ENCODE measurements at places on chromosomes 2 and 18. TPM values are rescaled to one million over a fixed set of nuclear protein-coding genes. Genes with fewer than 3 reads are reported as not detected.

Gene FTCDNL1
- total RNA-seq, result 3.4 TPM

- no peak for DNase-seq
Measured at GRCh38 chr2:233492078-233492477, 74.5 kb downstream of the USP40 start.

Gene UGT1A4
- not detected for total RNA-seq

DNA sequence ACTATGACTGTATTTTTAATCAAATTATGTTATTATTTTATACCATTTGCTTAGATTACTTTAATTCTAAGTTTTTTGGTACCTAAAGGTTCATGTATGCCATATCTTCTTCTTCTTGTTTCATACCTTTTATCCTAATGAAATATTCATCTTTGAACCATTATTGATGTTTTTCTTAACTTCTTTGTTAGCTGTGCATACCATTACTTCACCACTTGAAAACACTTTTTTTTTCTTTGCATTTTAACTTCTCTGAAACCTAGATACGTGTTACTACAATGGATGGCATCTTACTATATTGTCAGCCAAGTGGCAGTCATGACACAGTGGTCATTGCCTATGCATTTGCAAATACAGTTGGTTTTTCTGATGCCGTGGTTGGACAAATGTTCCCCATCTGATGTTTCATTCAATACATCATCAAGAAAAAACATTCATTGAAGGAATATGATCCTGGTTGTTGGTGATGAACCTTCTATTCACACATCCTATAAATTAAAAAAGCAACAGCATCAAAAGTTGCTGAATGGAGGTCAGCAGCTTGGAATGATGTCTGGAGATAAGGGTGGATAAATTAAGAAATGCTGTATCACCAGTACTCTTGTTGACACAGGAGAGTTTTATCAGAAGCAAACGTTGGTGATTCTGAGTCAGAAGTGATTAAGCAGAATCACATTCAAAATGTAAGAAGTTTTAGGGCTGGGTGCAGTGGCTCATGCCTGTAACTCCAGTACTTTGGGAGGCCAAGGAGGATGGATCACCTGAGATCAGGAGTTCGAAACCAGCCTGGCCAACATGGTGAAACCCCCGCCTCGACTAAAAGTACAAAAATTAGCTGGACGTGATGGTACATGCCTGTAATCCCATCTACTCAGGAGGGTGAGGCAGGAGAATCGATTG lies 7.4 kb downstream of the IL36A start:
- no peak for DNase-seq

DNA sequence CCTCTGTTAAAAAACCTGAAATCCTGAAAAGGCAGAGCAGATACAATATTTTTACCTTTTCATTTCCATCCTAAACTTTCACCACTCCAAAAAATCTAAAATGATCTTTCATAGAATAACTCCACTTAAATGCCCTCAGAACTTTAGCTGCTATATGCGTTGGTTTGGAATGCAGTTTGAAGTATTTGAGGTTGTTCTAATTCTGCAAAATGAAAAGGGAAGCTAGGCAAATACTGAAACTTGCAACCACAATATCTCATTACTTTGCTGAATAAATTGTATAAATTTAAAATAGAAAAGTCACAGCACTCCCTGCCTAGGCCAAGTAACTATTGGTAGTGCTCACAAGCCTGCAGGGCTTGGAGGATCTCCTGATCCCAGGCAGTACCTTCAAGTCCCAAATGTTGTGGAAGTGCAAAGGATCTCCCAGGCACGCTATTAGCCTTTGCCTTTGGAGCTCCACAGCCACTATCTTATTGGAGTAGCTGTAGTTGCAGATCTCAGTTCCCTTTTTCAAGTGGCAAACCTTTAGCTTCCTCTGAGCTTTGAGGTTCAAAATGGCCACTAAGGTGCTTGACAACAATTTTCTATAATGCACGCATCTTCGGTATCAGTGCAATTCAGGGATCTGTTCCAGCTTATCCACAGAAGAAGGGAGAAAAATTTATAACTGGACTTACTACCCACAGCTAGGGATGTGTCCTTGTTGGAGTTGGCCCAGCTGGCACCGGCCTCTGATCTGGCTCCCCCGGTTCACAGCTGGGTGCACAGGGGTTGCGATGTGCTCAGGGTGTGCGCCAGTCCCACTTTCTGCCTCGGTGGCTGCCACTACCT lies 43.4 kb upstream of the ANKRD62 start:
- DNase-seq, result no peak

GRCh38 chr2:239533569-239534316 lies 132.9 kb upstream of the HDAC4 start:
- DNase-seq, result no peak

Gene GLB1L
- 3.0 TPM for total RNA-seq

- DNase-seq, result no peak
Measured at GRCh38 chr2:240479111-240479501, 43.6 kb downstream of the GPC1 start.

Gene EGR4
- total RNA-seq, result 0.44 TPM

Gene FLACC1
- total RNA-seq, result 1.3 TPM

- DNase-seq, result no peak
Measured at GRCh38 chr2:7745369-7745768, 828.2 kb downstream of the RNF144A start.

- no peak for DNase-seq
Measured at GRCh38 chr18:51630706-51631105, 433.2 kb upstream of the MEX3C start.

GRCh38 chr2:40955635-40956034 lies 503.7 kb upstream of the SLC8A1 start:
- no peak for DNase-seq

Gene C2orf66
- not detected for total RNA-seq

DNA sequence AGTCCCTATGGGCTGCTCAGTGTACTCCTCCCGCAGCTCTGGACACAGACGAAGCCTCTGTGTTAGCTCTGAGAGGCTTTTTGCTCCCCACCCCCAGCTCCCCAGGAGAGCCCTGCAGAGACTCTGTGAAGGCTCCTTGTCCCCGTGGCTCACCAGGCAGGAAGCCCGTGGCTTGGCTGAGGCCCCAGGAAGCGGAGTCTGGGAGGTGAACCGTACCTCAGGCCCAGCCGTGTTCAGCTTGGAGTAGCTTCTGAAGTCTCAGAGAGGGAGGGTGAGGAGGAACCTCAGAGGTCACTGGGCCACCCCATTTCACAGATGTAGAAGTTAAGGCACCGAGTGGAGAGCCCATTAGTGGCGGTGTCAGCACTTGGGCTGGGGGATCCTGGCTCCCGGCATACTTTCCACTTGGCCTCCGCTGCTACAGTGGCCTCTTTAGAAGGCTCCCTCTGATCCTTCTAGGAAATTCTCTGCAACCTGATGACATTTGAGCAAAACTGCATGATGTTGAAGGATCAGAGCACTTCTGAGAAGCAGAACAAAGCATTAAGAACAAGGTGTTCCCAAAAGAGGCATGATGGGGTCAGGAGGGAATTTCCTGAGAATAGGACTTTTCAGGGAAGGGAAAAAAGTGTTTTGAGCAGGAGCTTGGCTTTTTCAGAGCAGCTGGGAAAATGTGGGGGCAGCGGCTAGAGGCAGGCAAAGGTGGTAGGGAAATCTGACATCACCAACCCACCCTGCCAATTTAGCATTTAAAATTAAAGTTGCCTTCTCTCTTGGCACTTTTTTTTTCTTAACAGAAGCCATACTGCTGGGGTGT lies 79.1 kb downstream of the MCFD2 start:
- DNase-seq, result no peak

Gene ACVR1C
- 0.99 TPM for total RNA-seq

Gene FAP
- total RNA-seq, result not detected

Gene DSEL
- total RNA-seq, result 0.30 TPM

Gene PARD3B
- total RNA-seq, result 1.1 TPM

Gene PARD6G
- 0.26 TPM for total RNA-seq

Gene IRS1
- 5.1 TPM for total RNA-seq

- DNase-seq, result no peak
Measured at GRCh38 chr2:17728210-17728609, 25.4 kb downstream of the SMC6 start.

Gene TMEM17
- 0.24 TPM for total RNA-seq

GRCh38 chr18:45518311-45519155 lies 96.7 kb upstream of the SLC14A2 start:
- no peak for DNase-seq

Gene IL1RN
- 0.30 TPM for total RNA-seq

- DNase-seq, result peak; percentile 79
Measured at GRCh38 chr2:43225093-43225787, 1.2 kb downstream of the ZFP36L2 start.

- DNase-seq, result no peak
Measured at GRCh38 chr2:133640103-133640502, 71.8 kb upstream of the NCKAP5 start.

Gene CGREF1
- 8.8 TPM for total RNA-seq

Gene TUBA4A
- total RNA-seq, result 208 TPM

- DNase-seq, result no peak
Measured at GRCh38 chr18:77096936-77097886, 35.4 kb downstream of the MBP start.

DNA sequence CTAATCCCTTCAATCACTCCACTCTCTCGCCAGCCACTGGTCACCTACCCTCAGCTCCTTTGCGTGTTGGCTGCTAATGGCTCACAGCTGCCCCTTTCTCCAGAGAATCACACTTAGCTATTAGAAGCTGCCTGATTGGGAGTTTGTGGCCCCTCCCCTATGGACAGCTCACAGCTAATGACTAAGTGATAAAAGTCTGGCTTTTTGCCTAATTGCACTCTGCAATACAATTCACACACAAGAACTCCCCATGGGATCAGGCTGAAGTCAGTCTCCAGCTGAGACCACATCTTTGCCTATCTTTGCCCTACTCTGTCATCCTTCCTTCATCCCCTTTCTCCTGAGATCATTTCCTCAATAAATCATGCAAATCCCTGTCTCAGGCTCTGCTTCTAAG lies 701.9 kb upstream of the RAB6C start:
- DNase-seq, result no peak

Gene IL36G
- total RNA-seq, result not detected

Gene CCDC93
- total RNA-seq, result 25.5 TPM

Gene CHRNG
- not detected for total RNA-seq

GRCh38 chr2:167822690-167823465 lies 424.5 kb downstream of the STK39 start:
- DNase-seq, result no peak

- no peak for DNase-seq
Measured at GRCh38 chr2:189327879-189328847, 113.1 kb upstream of the WDR75 start.

Gene OR6B2
- not detected for total RNA-seq

Gene TMEM198
- total RNA-seq, result 3.5 TPM

GRCh38 chr2:55012672-55013484 lies 37.4 kb downstream of the RTN4 start:
- DNase-seq, result no peak

Gene GPR35
- total RNA-seq, result 7.6 TPM

Gene BCL11A
- 1.6 TPM for total RNA-seq

- no peak for DNase-seq
Measured at GRCh38 chr2:177036747-177037146, 175.8 kb upstream of the HNRNPA3 start.

GRCh38 chr2:136534811-136535210 lies 230.5 kb upstream of the THSD7B start:
- DNase-seq, result no peak

DNA sequence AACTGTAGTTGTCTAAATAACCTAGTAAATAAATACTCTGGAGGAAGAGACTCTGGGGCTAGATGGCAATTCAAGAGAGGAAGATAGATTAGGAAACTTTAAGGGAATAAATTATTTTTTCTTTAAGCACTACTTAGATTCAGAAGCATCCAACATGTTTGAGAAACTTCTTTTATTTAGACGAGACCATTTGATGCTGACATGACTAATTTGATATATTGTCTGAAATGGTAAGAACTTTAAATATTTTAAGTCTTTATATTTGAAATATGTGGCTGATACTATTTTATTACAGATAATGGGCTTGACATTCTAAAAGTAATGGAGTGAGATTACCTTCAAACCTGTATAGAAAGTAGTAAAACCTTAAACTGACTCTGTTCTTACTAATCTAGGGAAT lies 36.4 kb downstream of the PPIG start:
- DNase-seq, result no peak
